Stimulated activated CD4-positive, alpha-beta T cell treated with anti-CD3 and anti-CD28 coated beads, Interleukin-15, amount 100 ng/mL, for 24 hours (primary cell): ENCODE measurements at places on chromosomes 7 and 10.
A peak's percentile ranks its signal among the peaks of the same experiment; 100 is the strongest.

DNA sequence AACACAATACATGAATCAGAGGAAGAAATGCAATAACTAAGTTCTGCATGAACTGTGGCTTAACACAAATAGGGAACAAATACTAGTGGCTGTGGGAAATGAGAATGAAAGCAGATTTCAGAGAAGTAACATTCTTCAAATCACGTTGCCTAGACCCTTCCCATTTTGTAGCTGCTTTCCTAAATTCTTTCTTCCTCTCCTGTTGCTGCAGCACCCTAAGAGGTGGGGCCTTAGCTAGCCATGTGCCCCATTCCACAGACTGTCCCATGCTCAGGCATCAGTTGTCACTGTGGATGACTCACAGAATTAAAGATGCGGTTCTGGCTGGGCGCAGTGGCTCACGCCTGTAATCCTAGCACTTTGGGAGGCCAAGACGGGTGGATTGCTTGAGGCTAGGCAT lies 704.7 kb upstream of the C7orf33 start:
- DNase-seq: no peak

DNA sequence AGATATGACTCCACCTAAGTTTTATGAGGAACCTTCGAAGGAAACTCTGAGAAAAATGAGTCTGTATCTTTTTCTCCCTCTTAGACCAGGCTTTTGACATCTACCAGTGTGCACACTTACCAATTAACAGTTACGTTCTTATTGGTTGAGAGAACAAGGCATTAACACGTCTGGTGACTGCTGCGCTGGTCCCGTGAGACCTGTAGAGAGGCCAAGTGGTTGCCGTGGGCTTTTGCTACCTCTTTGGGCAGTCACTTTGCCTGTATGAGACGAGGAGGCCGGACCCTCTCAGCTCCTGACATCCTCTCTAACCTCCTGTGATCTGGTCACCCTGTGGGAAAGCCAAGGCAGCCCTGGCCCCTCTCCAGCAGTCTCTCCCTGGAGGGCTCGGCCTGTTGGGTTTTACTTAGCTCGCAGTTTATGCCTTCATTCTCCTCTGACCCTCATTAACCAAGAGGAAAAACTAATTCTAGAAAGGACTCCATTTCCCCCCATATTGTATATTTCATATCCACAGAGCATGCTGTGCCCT lies 513.9 kb upstream of the GALNT17 start:
- DNase-seq: no peak

DNA sequence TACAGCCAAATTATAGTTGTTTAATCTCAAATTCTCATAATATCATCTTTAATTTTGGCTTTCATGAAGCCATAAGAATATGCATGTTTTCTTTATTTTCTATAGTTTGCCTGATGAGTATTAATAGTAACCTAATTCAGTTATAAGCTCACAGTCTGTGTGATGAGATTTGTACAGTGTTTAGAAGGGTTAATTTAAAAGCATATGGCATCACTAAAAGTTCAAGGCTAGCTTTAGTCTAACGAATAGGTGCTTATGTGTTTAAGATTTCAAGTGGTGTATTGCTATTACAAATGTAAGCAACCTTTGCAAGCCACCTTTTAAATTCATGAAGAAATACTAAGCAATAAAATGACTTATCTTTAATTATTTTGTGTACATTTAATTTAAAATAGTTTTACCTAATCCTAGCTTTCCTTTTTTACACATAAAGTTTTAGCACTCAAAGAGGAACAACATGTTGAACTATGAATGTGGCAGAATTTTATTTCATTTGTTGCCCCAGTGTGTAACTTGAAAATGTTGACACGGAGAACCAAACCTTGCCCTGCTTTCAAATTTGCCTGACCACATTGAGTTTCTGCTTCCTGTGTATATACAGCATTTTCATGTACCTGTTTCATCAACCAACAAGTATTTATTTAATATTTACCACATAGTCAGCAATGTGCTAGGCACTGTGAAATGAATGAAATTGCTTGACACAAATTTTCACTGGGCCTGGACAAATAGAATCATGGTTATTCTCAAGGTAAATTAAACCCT lies 41.5 kb downstream of the TET1 start:
- DNase-seq: no peak

GRCh38 chr7:47233996-47234395 lies 347.9 kb downstream of the TNS3 start:
- DNase-seq: no peak

DNA sequence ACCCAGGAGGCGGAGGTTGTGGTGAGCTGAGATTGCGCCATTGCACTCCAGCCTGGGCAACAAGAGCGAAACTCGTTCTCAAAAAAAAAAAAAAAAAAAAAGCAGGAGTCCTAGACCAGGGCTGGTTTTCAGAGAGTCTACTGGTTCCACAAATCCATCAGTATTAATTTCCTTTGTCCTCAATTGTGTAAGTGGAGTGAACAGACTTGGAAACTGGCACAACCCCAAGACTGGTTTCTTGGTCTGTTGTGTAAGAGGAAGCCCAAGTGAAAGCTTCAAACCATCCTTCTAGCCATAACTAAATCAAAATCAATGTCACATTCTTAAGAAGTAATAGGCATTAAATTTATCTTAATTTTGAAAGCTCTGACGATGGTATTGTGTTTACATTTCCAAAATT lies 213.6 kb downstream of the DGKI start:
- DNase-seq: no peak

DNA sequence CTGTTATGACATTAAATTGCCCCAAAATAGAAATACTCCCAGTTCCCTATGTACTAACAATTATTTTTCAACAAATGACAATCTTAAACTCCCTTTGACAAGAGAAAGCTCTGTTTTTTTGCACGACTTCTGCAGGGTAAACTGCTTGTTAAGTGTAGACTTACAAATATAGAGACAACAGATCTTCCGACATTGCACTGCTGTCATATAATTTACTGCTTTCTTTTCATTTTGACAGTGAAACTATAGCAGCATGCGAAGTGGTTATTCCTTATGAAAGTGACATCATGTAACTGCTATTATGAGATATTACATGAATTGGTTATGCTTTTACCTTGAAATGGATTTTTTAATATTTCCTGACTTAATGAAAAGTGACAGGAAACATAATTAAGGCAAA lies 659.9 kb downstream of the SDK1 start:
- DNase-seq: no peak

GRCh38 chr7:66539902-66540375 lies 88.7 kb upstream of the KCTD7 start:
- no peak for DNase-seq

- DNase-seq: no peak
These were observed 200.2 kb downstream of the DYNC1I1 start for GRCh38 chr7:95972523-95972922.

- no peak for DNase-seq
These were observed 87.4 kb upstream of the RET start for GRCh38 chr10:42989481-42989921.

- DNase-seq: peak; percentile 50
These were observed 15.9 kb upstream of the ADCK2 start for GRCh38 chr7:140656548-140657515.

- DNase-seq: no peak
These were observed 179.6 kb downstream of the ADK start for GRCh38 chr10:74330646-74331045.

DNA sequence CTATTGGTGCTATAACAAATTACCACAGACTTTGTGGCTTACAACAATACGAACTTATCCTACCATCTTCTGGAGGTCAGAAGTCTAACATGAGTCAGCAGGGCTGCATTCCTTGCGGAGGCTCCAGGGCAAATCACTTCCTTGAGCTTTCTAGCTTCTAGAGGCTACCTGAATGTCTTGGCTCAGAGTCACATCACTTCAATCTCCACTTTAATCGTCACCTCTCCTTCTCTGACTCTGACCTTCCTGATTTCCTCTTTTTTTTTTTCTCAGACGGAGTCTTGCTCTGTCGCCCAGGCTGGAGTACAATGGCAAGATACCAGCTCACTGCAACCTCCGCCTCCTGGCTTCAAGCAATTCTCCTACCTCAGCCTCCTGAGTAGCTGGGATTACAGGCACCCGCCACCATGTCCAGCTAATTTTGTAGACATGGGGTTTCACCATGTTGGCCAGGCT lies 44.6 kb upstream of the ANAPC16 start:
- no peak for DNase-seq

DNA sequence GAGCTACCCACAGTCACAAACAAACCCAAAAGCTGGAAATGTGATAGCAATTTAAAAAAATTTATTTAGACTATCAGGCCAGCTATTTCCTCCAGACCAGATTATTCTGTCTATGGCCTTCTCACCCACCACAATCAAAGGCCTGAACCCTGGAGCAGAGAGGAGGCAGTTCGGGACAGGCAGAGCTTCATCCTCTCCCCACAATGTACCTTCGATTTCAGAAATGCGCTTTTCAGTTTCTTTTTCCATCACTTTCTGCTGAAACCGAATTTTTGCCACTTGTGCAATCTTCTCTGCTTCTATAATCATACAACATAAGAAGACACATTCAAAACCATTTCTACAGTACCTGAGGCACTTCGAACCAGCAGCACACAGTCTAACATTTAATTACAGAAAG lies 29.9 kb downstream of the ERLIN1 start:
- no peak for DNase-seq

- no peak for DNase-seq
These were observed 6.5 kb downstream of the AKR1B1 start for GRCh38 chr7:134452419-134452838.

- no peak for DNase-seq
These were observed 3.8 kb downstream of the FAM13C start for GRCh38 chr10:59358576-59358975.

- no peak for DNase-seq
These were observed 401.9 kb upstream of the PHF14 start for GRCh38 chr7:10571759-10572158.

DNA sequence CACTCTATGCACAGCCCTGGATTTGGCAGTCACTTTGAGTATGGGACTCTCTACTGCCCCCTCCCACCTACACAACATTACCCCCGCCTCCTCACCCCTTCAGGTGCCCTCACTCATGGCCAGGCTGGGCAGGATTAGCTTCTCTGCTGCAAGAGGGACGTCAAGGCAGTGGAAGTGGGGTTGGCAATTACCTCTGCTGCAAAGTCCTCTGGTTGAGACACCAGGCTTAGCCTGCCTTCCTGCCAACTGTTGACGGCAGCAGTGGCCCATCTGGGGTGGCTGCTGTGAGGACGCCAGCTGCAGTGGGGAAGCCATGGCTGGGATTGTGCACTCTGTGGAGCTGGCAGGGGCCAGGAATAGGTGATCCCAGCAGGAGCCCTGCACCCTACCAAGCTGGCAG lies 26.7 kb downstream of the SVIL start:
- no peak for DNase-seq

- no peak for DNase-seq
These were observed 87.1 kb upstream of the HDAC9 start for GRCh38 chr7:18408461-18408860.

DNA sequence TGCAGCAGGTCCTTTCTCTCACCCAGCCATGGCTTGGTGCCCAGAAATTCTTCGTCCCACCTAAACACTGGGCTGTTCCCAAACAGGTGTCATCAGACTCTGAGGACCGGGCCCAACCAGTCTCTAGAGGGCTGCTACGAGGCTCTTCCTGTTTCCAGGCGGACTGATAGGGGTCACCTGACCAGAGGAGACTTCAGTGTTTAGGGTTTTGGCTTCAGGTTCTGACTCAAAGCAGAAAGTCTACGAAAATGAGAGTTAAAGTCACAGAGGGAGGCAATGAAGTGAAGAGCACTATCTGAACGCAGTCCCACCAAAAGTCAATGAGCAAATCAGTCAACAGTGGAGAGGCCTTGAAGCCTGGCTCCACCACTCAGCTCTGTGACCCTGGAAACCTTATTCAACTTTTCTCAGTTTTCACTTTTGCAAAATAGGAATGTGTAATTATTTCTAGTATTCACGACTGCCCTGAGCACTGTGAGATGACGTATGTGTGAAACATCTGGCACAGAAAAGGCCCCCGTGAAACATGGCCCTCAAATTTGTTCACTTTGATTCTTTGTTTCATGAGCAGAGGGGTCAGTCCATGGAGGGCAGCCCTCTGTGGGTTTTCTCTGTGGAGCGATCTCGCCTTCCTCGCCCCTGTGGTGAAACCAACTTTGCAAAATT lies 189.9 kb upstream of the PDE1C start:
- DNase-seq: no peak

DNA sequence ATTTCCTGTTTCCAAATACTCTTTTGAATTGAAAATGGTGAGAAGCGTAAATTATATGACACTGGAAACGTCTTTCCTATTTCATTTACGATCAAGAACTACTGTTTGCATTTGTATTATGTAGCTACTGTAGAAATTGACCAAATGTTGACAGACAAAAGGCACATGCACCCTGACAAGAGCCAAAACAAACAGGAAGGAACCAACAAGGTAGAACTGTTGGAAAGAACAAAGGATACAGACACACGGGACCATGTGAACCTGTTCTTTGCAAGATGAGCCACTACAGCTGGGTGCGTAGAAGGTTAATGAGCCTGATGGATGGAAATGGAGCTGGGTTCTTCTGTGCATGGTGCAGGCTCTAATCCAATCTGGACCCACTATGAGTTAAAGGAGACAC lies 48.4 kb upstream of the FZD8 start:
- DNase-seq: no peak

DNA sequence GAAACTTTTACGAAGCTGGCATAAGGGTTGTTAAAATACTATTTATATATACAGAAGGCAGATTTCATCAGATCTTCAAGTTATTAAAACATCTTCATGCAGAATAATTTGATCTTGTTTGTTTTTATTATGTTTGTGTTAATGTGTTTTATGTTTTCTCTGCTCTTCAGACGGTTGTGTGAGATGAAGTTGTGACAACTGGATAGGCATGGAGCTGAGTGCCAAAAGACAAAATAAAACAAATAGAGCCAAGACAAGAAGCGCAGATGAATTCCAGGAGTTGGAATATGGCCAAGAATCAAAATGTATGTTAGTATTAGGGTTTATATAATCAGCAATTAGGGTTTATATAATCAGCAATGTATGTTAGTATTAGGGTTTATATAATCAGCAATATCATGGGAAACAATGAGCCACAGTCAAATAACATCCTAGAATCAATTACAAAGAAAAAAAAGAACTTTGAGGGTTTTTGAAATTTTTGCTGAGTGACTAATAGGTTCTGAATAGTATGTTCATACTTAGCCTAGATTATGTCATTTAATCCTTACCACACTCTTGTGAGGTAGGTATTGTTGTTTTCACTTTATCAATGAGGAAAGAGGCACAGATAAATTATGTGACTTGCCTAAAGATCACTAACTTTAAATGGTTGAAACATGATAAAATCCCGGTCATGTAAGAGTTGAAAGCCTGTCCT lies 488.0 kb upstream of the STEAP1 start:
- DNase-seq: no peak

- DNase-seq: no peak
These were observed 62.8 kb downstream of the INPP5A start for GRCh38 chr10:132600416-132600815.

GRCh38 chr7:2441430-2442058 lies 34.7 kb downstream of the GRIFIN start:
- no peak for DNase-seq
